Effector memory CD4-positive, alpha-beta T cell (primary cell): ENCODE measurements at places on chromosomes 16 and 17.

DNA sequence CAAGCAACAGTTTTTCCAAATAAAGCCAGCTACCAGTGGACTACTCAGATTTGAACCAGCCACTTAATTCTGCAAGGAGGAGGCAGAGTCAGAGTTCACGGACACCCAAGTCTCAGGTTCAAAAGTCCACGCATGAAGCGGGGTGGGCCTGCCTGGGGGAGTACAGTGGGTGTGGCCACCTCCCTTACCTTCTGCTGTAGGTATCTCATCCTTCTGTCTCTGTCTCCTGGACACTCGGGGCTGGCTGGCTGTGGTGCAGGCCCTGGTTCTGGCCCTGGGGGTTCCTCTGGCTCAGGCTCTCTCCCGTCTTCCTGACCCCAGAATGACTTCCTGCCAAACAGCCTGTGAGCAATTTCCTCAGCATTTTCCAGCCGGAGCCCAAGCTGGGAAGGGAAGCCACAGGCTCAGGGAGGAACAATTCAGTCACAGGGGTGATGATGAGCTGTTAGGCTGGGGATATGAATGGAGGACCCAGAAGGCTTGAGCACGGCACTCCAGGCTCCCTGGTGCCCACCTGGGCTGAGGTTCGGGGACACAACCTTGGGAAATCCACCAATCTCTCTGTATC is 101.9 kb downstream of the LITAF start:
- DNase-seq = no peak

GRCh38 chr17:72974605-72975232 is 117.8 kb downstream of the SLC39A11 start:
- DNase-seq = no peak

GRCh38 chr16:5451641-5452040 is 354.0 kb upstream of the EEF2KMT start:
- no peak for DNase-seq

- no peak for DNase-seq
These were observed 34.4 kb upstream of the ZCCHC14 start for GRCh38 chr16:87527055-87527724.

DNA sequence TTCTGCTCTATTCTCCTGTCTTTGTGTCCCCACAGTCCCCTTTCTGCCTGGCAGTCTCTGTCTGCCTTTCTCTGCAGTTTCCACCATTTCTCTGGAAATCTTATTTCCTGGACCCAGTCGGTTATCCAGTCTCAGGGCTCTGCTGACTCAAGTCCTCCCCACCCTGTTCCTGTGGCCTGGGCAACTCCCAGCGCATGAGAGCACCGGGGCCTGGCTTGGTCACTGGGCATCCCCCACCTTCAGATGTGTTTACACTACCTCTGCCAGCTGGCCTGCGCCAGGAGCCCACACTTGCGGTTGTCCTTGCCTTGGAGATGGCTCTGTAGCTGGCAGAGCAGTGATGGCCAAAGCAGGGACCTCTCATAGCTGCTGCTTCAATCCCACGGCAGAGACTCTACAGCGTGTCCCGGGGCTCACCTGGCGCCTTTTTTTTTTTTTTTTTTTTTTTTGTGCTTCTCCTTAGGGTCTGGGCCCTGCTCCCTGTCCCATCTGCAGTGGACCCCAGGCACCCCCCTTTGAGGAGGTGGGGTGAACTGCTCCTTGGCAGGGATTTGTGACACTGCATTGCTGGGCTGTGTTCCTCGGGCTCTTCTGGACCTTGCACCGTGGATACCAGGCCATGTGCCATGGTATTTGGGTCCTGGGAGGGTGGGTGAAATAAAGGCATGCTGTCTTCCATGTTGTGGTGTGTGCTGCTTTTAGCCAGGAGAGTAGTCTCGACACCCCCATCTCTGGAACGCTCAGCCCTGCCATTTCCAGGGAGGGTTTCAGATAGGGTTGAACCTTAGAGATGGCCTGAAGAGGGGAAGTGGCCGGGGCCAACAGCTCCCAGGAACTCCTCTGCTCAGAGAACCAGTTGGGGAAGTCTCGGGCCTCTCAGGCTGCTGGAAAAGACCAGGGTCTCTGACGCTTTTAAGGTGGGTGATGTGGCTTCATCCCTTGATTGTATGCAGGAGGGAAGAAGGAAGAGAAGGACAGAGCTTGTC is 17.5 kb downstream of the GUCY2D start:
- DNase-seq = no peak

GRCh38 chr17:57422574-57423164 is 166.3 kb downstream of the MSI2 start:
- no peak for DNase-seq

DNA sequence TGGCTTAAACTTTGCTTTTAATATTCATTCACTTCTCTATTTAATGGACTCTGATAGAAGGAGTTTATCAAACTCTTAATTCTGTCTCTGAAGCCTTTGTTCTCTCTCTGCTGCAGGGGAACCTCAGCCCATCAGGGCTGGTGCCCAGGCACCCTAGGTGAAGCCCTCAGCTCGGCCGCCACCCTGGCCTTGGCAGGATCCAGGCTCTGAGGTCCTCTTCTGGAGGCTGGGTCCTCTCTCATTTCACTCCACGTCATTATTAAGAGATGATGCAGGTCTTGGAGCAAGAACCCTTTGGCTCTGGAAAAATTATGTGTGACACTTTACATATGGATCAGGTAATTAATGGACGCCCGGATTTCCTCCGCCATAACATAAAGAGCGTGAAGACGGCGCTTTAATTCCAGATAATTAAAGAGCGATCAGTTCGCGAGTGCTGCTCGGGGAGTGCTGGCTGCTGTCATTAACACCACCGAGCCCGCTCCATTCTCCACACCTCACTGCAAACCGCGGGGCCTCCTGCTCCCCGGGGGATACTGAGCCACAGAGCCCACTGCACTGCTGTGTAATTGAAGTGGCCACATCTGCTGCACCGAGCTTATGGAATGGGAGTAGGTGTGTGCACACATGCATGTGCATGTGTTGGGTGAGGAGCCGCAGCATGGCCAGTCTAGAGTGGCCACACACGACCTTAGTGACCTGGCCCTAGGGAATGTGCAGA is 259.4 kb upstream of the TNRC6C start:
- DNase-seq = no peak

DNA sequence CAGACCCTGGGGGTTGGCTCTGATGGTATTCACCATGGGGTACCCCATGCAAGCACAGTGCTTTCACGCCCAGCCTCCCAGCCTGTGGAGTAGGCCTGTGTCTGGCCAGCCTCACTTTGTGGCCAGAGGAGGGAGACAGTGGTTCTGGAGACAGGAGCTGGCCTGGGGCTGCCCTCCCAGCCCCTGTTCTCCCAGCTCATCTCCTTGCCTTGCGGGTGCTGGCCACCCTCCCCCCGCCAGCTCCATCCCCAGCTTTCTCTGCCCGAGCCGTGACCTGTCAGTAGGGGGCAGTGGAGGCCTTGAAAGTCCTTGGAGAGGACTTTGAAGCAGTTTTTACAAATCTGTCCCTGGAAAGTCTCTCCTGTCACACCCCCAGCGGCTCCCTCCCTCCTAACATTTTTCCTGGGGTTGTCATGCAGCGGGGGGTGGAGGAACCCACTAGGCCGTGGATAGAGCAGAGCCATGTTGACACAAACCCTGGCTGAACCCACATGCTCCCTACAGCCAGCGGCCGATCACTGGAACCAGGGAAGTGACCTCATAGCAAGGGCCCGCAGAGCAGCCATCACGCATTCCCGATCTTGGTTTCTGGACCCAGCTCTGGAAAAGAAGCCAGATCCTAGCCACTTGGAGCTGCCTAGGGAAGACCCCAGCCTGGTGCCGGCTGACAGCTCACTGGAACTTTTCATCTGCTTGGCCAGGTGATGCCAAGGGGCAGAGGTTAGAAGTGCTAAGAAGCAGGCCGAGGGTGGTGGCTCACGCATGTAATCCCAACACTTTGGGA is 289.4 kb downstream of the SEC14L1 start:
- DNase-seq = peak; percentile 67

- no peak for DNase-seq
These were observed 12.1 kb upstream of the CYB5B start for GRCh38 chr16:69412287-69412686.

DNA sequence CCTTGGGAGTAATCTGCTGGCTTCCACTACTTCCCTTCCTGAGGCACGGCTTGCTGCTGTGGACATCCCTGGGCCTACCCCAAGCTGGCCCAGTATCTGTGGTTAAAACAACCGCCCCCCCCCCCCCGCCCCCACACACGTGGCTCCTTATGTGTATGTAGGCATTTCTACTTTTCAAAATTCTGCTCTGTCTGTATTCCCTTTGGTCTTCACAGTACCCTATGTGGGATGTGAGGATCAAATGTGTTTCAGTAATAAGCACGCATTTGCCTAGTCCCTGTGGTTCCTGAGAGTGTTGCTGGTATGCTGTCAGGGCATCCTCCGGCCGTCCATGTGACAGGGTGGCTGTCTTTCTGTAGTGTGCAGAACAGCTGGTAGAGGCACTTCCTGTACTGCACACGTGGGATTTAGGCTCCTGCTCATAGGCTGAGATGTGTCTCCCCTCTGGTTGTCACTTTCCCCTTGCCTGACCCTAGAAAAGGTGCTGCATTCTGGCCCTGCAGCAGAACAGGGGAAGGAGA is 2.2 kb downstream of the NT5M start:
- DNase-seq = peak; percentile 31

- no peak for DNase-seq
These were observed 11.0 kb downstream of the CCDC47 start for GRCh38 chr17:63762161-63763078.

DNA sequence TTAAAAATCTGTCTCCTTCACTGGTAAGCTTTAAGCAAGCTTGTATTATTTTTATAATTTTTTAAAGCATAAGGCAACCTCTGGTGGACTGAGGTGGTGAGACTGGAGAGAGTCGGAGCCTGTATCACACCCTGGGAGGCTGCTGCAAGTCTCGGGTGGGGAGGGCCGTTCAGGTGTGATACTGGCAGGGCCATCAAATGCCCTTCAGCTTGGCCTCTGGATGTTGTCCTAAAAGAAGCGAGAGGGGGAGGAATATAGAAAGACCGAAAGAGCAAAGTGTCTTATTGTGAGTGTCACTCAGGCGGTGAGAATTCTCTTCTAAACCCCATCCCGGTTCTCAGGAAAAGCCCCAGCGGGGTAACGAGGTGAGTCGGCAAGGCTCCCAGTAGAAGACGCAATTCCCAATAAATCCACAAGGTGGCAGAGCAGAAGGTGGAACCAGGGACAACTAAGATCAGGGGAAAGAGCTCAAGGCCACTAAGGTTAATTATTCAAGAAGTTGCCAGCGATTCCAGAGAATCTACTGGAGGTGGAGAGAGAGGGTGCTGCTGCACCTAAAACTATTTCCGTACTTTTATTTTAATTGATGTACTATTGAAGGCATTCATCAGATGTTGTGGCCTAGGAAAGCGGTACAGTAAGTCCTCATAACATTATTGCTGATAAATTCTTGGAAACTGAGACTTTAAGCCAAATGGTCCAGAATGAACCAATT is 14.1 kb downstream of the C17orf67 start:
- peak; percentile 40 for DNase-seq

DNA sequence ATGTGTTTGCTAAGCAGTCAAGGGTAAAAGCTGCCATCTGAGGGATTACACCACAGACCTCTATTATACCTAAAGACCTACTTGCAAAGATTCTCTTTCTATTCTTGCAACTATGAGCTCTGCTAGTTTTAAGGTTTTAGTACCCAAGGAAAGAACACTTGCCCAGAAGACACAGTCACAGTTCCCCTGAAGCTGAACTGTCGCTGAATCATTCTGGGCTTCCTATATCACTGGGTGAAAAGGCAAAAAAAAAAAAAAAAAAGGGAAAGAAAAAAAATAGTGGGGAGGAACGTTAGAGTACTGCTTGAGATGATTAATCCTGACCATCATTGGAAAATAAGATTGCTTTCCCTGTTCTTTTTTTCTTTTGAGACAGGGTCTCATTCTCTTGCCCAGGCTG is 37.9 kb downstream of the LYRM1 start:
- no peak for DNase-seq

DNA sequence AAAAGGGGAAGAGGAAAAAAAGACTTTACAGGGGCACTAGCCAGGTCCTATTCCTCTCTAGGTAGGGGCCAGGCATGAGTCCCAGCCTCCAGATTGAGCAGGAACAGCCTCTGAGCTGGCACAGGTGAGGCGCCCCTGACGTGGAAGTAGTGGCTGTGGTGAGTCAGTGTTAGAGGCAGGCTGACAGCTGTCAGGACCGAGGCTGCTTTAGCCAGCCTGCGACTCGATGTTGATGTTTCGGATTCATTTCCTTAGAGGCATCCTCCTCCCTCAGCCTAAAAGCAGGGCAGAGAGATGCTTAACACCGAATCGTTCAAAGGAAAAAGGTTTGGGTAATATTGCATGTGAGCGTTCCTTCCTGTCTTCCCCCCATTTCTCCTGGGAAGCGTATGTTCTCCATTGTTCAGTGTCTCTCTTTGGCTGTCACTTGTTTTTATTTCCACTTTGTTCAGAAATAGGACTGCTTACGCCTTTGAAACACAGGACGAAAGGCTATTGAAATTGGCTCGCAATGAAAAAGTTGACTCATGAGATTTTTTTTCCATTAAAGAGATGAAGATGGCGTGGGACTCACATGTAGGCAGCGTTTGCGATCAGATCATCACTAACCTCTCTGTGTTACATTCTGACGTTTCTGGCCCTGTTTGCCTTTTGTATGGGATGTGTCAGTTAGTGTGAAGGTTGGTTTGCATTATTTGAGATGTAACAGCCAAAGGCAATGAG is 1.3 kb downstream of the KIAA0513 start:
- DNase-seq = peak; percentile 63

DNA sequence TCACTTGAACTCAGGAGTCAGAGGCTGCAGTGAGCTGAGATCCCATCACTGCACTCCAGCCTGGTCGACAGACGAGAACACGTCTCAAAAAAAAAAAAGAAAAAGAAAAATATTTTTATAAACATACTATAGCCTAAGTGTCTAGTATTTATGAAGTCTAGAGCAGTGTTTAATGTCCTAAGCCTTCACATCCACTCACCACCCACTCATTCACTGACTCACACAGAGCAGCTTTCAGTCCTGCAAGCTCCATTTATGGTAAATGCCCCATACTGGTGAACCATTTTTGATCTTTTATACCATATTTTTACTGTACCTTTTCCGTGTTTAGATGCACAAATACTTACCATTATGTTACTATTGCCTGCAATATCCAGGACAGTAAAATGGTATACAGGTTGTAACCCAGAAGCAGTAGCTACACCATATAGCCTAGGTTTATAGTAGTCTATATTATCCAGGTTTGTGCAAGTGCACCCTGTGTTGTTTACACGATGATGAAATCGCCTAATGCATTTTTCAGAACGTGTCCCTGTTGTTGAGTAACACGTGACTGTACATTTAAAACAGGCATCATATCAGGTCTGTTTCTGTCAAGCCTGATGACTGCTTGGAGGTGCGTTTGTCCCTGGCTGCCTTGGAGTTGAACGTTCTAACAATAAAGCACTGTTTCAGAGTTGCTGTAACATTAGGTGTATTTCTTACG is 10.1 kb downstream of the NUDT7 start:
- DNase-seq = no peak

GRCh38 chr17:45052052-45052772 is 780 bp upstream of the DCAKD start:
- DNase-seq = peak; percentile 44

GRCh38 chr17:61088556-61088955 is 311.1 kb upstream of the TBX2 start:
- no peak for DNase-seq
